ENCODE measurements at places on chromosomes 6 and 20.
A peak's percentile ranks its signal among the peaks of the same experiment; 100 is the strongest.

- no peak for DNase-seq
Measured at GRCh38 chr6:158999154-158999665, 792 bp downstream of the RSPH3 start.

DNA sequence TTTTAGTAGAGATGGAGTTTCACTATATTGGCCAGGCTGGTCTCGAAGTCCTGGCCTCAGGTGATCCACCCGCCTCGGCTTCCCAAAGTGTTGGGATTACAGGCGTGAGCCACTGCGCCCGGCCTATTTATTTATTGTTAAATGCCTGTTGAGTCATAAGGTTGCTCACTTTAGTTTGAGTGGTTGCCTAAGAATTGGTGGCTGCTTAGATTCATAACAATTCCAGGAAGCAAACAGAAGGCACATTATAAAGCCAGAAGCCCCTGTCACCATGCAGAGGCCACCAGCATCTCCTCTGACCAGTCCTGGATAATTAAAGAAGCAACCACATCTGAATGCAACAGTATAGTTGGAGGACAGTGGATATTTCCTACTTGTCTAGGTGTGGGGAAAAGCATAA, 24.0 kb upstream of the ARMH2 start:
- DNase-seq, result no peak

DNA sequence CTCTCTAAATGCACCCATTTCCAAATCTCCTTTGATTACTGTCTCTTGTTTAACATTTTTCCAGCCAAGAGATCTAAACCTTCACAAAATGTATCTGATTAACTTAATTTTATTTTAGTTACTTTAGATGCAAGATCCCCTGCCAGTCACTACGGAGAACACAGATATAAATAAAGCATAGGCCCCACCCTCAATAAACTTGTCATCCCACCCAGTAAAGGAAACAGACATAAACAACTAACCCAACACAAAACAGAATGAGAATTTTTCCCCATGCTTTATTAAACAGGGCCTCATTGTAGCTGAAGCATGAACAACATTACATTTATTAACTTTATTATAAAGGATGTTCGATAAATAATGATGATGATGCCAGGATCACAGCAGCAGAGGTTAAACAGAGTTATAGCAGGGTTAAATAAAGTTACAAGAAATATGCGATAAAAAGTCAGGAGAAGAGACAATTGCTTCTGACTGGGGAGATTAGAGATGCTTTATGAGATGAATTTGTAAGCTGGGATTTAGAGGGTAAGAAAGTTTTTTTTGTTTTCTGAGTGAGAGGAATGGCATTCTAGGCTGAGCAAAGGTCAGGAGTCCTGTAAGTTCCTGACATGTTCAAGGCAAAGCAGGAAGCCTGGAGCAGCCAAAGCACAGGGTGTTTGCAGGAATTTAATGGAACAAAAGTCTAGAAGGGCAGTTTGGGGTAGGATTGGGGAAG, 41.1 kb downstream of the TFAP2A start:
- DNase-seq, result no peak

- no peak for DNase-seq
Measured at GRCh38 chr6:131524695-131525336, 48.2 kb upstream of the ARG1 start.

- DNase-seq, result peak; percentile 64
Measured at GRCh38 chr6:17705778-17706579, 746 bp downstream of the NUP153 start.

DNA sequence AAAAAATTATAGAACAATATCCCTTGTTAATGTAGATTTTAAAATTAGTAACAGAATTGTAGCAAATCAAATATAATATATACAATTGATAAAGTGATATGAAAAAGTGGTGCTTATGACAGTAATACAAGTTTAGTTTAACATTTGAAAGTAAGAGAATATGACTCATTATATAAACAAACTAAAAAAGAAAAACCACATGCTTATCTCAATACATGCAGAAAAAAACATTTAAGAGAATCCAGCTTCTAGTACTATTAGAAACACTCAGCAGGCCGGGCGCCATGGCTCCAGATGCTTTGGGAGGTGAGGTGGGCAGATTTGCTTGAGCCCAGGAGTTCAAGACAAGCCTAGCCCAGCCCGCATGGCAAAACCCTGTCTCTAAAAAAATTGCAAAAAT, 60.7 kb upstream of the LAMA2 start:
- no peak for DNase-seq

GRCh38 chr20:8094415-8094818, 37.6 kb upstream of the PLCB1 start:
- peak; percentile 29 for DNase-seq

GRCh38 chr6:79609225-79609595, 21.9 kb upstream of the SH3BGRL2 start:
- DNase-seq, result no peak

DNA sequence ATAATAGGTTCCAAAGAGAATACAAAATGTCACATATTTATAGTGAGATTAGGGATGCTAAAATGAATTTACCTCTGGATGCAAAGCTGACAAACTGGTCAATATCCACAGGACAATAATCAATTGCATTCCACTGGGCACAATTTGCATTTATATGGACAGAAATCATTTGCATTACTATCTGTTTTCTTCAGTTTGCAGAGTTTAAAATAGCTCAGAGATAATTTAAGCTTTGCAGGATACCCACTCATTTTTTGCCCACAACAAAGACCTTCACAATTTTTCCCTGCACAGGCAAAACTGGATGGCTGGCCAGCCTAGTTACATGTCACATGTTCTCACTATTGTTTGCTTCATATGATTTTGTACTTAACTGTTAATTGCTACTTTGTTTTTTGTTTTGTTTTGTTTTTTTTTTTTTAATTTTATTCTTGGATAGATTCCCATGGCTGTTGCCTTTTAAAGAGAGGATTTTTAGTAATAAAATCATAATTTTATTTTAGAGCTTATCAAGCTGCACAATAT, 483.5 kb downstream of the UTRN start:
- no peak for DNase-seq

DNA sequence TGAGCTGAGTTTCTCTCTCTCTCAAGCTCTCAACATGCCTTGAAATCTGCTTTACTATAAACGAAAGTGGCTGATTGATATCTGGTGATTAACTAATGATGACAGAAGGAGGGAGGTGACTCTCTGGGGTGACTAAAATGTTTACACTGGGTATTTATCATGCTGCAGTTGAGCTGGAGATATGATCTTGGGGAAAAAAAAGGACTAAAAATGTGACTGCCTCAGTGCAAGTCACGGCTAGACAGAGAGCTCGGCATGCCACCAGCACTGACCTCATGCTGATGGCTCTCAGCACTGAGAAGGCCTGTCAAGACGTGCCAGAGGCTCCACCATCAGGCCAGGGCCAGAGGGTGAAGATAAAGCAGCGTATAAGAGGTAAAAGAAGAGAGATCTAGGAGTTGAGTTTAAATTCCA, 103.1 kb upstream of the SPACA1 start:
- peak; percentile 89 for DNase-seq

GRCh38 chr20:3590164-3590563, 73.0 kb downstream of the GFRA4 start:
- DNase-seq, result no peak

DNA sequence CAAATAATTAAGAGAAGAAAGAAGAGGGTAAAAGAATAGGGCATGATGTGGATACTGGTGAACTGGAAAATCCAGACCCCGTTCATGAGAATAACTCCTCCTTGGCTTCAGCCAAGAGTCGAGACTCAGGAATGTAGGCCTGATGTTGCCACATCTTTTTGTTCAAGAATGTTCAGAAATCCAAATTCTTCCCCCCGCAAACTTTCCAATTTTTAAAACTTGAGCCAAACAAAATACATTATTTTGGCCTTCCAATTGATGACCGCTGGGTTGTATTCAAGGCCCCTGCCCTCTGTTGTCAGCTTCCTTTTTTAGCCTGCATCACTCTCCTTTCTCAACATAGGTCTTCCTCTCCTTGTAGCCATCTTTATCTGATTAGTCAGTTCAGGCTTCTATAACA, 106.1 kb downstream of the TNFAIP3 start:
- no peak for DNase-seq
